ENCODE measurements at places on chromosomes 3 and 15.

GRCh38 chr15:50128266-50128665, 9.2 kb upstream of the ATP8B4 start:
- H3K4me3 ChIP-seq, result no peak overlapping the region
- peak; percentile 79 for DNase-seq
- H3K27ac ChIP-seq, result no peak overlapping the region
- no peaks in the 10 kb centered on the region for H3K27me3 ChIP-seq
- H3K36me3 ChIP-seq, result no peaks in the 10 kb centered on the region

- no peak for DNase-seq
- no peak overlapping the region for H3K4me3 ChIP-seq
- peaks cover 2% of the 10 kb centered on the region for H3K27me3 ChIP-seq
- no peaks in the 10 kb centered on the region for H3K36me3 ChIP-seq
- no peak overlapping the region for H3K27ac ChIP-seq
- H3K4me1 ChIP-seq, result no peaks in the 10 kb centered on the region
Observed at GRCh38 chr3:13106308-13107001, 33.2 kb upstream of the IQSEC1 start.

- no peaks in the 10 kb centered on the region for H3K4me1 ChIP-seq
- no peaks in the 10 kb centered on the region for H3K36me3 ChIP-seq
- H3K27me3 ChIP-seq, result no peaks in the 10 kb centered on the region
- H3K27ac ChIP-seq, result no peak overlapping the region
Observed at GRCh38 chr3:130395916-130396315, 50.4 kb downstream of the COL6A5 start.

DNA sequence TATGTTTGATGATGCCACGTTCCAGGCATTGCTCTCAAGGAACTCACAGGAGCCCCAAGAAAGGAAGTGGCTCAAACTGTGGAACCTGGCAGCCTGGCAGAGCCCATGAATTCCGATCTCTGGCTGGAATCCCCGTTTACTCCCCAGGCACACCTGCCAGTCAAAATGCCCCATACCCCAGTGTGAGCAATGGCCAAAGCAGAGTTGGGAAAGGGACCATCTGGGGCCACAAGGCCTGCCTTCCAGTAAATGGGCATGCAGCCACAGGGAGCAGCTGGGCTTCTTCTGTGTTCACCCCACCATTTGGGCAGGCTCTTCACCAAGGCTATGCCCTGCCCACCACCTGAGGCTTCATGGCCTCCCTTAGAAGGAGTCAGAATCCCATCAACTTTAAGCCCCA, 257.0 kb upstream of the GOLGA6L4 start:
- no peak for DNase-seq
- no peaks in the 10 kb centered on the region for H3K36me3 ChIP-seq
- no peaks in the 10 kb centered on the region for H3K4me1 ChIP-seq
- H3K27me3 ChIP-seq, result no peaks in the 10 kb centered on the region

DNA sequence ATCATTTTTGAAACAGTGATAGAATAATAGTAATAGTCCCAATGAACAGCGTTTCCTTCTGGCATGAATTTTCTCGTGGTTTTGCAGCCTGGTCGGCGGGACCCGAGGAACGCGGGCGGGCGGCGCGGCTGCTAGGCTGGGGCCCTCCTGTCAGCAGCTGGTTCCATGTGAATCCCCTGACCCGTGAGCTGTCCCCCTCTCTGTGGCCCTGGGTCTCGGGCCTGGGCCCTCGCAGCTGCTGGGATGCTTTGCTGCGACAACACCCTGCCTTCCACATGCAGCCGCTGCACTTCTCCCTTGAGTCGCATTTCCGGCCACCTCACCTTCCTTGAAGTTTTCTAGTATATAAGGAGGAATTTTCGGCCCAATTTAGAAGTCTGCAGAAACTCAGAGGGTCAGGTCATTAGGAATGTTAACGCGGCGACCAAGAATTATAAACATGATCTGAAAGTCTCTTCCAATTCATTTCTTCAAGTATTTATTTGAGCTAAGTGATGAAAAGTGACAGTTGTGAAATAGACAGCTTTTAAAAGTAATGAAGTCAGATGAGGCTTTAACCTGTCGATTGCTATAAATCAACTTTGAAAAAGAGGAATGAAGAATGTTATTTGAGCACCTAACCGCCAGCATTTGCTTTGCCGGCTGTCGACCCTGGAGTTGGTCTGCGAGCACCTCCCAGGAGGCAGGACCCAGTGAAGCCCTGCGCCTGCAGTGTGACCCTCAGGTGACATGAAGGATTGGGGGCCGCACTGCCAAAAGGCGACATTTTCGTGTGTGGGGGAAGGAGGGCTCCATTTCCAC, 27.7 kb downstream of the NR2F2 start:
- peaks cover 69% of the 10 kb centered on the region for H3K27me3 ChIP-seq
- H3K4me3 ChIP-seq, result peak overlapping the region; percentile 66
- H3K4me1 ChIP-seq, result no peaks in the 10 kb centered on the region
- no peaks in the 10 kb centered on the region for H3K36me3 ChIP-seq

Measured in common myeloid progenitor, CD34-positive (primary cell).